ENCODE measurements at places on chromosomes 3 and 15.
A peak's percentile ranks its signal among the peaks of the same experiment; 100 is the strongest.

- DNase-seq: no peak
These were observed 1.4 kb downstream of the CRTAP start for GRCh38 chr3:33115024-33115768.

DNA sequence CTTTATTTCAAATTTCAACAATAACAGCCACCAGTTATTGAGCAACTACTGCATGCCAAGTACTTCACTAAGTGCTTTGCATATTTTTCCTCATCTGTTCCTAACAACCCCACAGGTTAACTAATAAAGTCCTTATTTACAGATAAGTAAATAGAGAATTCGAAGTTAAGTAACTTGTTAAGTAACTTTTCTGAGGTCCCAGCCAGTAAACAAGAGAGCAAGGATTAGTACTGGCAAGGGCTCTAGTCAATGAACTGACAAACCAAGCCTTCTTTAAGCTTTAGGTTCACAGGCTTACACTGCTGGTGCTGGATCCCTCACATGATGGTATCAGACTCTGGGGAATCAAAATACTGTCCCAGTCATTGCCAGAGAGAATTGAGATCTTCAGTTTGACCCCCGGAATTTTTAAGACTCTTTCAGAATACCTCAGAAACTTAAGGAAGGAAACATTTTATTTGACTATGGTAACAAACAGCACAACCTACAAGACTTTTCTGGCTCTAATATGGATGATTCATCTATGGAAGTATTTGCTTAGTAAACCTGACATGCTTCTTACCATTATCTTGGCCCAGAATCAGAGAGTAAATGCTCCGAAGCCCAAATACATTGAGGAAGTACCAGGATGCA is 16.5 kb downstream of the EMC3 start:
- no peak for DNase-seq

DNA sequence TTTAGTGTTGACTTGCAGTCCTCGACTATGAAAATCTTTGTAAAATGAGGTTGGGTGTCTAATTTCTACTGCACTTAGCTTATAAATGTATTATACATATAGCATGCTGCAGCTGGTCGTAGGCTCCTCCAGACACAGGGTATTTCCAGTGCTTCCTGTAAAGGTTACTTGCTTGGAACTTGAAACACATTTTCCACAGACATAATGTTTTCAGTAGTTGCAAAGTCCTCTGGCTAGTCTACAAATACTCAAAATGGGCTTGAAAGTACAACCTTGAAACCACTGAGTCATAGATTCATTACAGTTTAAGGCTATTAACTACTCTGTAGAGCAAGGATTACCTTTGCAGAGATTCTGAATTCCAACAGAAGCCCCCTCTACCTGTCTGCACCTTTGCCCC is 464.1 kb downstream of the RAP2B start:
- no peak for DNase-seq

DNA sequence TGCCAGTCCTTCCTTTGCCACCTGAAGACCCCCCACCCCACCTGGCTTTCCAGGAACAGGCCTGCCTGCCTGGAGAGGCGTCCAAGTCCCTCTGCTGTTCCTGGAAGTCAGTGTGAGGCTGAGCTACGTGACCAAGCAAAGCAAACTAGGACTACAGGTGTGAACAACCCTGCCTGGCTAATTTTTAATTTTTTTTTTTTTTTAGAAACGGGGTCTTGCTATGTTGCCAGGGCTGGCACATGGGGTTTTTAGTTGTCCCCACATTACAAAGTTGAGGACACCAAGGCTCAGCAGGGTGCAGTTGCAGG is 17.4 kb downstream of the HEMK1 start:
- DNase-seq: no peak

- DNase-seq: no peak
These were observed 679 bp downstream of the IQGAP1 start for GRCh38 chr15:90388462-90389380.

DNA sequence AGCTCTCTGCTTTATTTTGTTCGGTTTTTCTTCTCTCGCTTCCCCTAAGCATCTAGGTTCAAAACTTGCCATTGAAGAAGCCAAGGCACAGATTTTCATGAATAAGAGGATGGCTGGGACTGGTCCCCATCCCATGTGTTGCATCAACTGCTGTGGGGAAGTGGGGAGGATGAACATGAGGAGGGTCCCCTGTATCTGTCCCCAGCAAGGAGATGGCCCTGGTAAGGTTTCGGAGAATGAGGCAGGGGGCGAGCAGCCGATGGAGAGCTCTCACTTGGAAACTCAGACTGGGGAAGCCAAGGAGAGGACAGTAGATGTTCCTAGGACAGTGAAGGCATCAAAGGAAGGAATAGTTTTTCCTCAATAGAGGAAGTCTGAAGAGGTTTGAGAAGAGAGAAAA is 142.0 kb upstream of the ATP2B2 start:
- DNase-seq: no peak

- peak; percentile 39 for DNase-seq
These were observed 1.1 kb upstream of the NLGN1 start for GRCh38 chr3:173396191-173397041.

GRCh38 chr3:39124876-39125840 is 17.7 kb downstream of the TTC21A start:
- DNase-seq: no peak

GRCh38 chr15:88954431-88955277 is 41.5 kb upstream of the MFGE8 start:
- DNase-seq: no peak

- no peak for DNase-seq
These were observed 606.6 kb downstream of the RBMS3 start for GRCh38 chr3:29887451-29887850.

DNA sequence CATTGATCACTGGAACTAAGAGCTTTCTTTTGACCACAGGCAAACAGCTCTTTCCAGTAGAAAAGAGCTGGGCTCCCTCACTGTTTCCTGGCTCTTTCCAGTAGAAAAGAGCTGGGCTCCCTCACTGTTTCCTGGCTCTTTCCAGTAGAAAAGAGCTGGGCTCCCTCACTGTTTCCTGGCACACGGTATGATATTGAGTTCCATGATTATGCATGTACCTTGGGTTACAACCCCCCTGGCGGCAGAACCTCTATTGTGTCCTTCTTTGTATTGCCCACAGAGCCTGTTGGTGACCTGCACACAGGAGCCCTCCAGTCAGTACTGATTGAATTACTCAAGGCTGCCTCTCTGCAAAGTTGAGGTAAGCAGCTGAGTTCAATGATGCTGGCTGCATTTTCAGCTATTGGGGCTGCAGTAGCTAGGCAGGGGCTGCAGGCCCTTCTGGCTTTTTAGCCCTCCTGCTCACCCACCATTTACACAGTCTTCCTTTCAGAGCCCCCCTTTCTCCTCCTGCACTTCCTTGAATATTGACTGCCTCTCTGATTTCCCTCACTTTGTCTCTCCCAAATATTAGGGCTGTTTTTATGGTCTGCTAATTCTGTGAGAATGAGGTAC is 10.2 kb downstream of the ACKR2 start:
- peak; percentile 85 for DNase-seq

DNA sequence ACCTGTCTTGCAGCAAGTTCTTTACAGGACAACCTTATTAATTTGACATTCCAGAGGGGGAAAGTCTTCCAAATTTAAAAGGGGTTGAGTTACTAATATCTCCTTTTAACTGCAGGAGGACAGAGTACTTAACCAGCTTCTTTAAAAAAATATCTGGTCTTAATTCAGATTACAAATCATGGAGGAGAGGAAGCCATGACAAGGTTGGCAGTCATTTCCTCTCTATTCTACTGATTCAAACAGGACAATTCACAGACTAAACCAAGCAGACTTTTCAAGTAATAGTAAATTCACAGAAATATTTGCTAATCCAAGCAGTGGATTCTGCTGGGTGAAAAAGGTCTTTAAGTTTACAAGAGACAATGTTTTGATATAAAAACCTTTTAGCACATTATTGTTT is 185.3 kb downstream of the CFAP20DC start:
- no peak for DNase-seq

DNA sequence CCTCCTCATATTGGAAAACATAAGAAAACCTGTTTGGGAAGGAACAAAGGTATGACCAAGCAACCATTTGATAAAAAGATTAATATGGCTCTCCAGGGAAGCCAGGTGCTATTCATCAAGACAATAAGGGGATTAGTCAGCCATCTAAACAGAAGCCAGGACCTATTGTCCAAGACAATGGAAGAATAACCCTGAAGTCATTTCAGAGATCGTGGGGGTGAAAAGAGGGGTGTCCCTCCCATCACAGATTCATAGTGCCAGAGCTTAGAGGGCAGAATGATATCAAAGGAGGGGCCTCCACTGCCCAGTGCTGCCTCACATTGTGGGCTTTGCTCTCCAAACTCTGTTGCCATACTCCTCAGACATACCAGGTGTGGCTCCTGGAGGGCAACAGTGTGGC is 73.5 kb downstream of the DAPK2 start:
- no peak for DNase-seq

GRCh38 chr15:45684533-45684932 is 49.7 kb downstream of the SQOR start:
- no peak for DNase-seq

GRCh38 chr3:49721596-49721895 is 2.1 kb upstream of the AMIGO3 start:
- no peak for DNase-seq

- no peak for DNase-seq
These were observed 52.2 kb downstream of the ABI3BP start for GRCh38 chr3:100941041-100941440.

DNA sequence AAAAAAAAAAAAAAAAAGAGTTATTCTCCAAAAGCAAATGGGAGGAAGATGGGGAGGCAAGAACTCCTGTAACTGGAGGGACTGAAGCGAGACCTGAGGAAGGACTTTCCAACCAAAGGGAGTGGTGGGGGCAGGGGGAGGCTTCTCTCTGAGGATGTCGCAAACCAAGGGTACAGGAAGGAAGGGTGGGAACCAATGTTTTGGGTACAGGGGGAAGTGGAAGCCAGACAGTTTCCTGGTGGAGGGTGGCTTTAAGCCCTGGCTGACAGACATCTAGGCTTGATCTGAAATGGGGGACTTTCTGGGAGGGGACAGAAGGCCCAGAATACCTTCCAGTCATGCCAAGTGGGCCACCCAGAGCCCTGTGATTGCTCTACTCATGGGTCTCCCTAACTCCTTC is 27.0 kb downstream of the VIPR1 start:
- no peak for DNase-seq

DNA sequence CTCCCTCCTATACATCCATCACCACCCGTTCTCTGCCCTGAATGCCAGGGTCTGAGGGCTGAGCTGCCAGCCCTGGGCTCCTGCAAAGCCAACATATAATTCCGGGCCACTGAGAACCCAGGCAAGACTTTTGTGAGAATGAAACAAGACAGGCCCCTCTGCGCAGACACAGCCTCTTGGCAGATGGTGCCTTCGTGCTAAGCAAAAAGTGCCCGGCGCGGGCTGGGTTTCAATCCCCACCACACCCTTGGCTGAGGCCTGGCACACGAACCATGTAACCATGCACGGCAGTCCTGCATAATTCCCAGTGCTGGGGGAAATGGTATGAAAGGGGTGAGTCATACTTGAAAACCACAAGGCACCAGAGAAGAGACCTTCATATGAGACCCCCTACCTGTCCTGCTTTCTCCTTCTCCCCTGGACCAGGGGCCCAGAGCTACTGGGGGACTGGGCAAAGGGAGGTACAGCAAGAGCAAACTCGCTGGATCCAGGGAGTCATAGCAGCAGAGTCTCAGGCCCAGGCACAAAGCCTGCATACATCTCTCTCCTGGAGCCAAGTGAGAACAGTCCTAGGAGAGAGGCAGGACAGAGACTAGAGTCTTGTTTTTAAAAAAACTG is 26.1 kb upstream of the LOXL1 start:
- DNase-seq: no peak

GRCh38 chr3:50338965-50339364 is 1.7 kb downstream of the RASSF1 start:
- no peak for DNase-seq

DNA sequence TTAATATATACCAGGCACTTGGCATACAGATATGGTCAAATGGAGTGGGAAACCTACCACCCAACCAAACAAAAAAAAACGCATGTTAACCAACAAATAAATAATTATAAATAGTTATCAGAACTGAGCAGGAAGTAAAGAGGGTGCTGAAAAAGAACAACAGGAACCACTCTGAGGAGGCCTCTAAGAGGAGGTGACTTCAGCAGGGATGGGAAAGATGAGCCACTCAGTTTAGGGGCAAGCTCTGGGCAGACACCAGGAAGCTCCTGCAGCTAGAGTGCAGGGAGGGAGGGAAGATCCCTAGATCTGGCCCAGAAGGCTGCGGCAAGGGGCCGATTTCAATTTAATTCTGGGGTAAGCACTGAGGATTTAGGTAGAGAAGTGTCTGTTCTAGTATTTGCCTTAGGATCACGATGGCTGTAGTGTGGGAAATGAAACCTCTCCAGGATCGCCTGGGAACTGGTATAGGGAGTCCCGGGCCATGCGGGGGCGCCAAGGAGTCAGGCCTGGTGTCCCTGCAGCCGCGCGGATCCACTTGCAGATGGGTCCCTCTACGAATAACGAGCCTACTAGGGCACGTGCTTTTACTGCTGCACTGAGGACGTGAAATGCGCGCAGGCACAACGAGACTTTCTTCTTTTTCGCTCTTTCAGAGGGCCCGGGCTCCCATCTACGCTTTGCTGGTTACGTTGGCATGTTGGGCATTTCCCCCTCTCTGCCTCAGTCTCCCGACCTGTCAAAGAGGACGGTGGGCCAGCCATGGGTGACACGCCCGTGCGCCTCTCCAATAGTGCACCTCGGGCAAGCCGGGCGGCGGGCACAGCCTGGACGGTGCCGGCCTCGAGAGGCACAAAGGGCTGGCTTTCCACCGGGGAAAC is 1.5 kb upstream of the LIMD1 start:
- DNase-seq: peak; percentile 70

GRCh38 chr3:171339598-171339997 is 120.6 kb downstream of the TNIK start:
- peak; percentile 33 for DNase-seq

GRCh38 chr3:40328374-40328773 is 18.9 kb downstream of the EIF1B start:
- no peak for DNase-seq

DNA sequence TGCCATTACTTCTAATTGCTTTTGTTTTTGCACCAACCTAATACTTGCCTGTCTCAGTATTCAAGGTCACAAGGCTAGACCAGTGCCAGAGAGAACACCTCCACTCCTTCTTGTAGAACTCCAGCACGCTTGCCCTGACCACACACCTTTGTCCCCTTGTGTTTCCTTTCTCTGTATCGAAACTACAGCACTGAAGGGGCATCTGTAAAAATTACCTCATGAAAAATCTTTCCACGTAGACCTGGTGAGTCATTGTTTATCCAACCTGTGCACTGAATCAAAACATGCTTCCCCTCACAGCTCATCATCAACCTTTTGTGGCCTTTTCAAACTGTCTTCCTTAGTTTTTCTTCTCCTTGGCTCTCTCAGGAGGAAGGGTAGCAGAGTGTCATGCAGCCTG is 259.5 kb downstream of the THRB start:
- no peak for DNase-seq

- DNase-seq: no peak
These were observed 81.6 kb downstream of the GABRB3 start for GRCh38 chr15:26691249-26691648.

DNA sequence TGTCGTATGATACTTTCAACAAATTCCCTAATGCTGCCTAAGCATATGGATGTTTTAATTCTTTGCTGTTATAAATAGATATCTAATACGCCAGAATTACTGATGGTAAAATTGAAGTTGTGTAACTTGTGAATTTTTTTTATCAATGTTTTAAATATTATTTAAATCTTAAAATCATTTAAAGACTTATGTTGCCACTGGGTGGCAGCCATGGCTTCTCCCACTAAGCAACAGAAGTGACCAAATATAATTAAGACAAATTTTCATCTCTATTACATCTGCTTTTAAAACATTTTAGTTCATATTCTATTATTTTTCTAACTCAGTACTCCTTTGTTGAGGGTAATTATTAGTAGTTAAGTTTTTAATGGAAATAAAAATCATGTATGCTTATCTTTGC is 8.1 kb upstream of the IL20RB start:
- DNase-seq: no peak

GRCh38 chr15:51842265-51842664 is 12.8 kb downstream of the TMOD3 start:
- DNase-seq: no peak

All from NCI-H2081 treated with DMSO at 0.1 percent for 48 hours (cell line).